ENCODE measurements at places on chromosomes 11 and 22. TPM values are rescaled to one million over a fixed set of nuclear protein-coding genes. Genes with fewer than 3 reads are reported as not detected.

Gene PARVG
- 2.3 TPM for polyA plus RNA-seq

Gene OR5B21
- not detected for polyA plus RNA-seq

Gene MMP13
- 0.04 TPM for polyA plus RNA-seq

Gene SCGB2A2
- polyA plus RNA-seq, result not detected
